ENCODE measurements at places on chromosomes 5 and 9.

GRCh38 chr5:133610489-133611356, 1.6 kb downstream of the FSTL4 start:
- DNase-seq, result no peak

GRCh38 chr5:100574716-100575115, 39.5 kb downstream of the FAM174A start:
- no peak for DNase-seq

DNA sequence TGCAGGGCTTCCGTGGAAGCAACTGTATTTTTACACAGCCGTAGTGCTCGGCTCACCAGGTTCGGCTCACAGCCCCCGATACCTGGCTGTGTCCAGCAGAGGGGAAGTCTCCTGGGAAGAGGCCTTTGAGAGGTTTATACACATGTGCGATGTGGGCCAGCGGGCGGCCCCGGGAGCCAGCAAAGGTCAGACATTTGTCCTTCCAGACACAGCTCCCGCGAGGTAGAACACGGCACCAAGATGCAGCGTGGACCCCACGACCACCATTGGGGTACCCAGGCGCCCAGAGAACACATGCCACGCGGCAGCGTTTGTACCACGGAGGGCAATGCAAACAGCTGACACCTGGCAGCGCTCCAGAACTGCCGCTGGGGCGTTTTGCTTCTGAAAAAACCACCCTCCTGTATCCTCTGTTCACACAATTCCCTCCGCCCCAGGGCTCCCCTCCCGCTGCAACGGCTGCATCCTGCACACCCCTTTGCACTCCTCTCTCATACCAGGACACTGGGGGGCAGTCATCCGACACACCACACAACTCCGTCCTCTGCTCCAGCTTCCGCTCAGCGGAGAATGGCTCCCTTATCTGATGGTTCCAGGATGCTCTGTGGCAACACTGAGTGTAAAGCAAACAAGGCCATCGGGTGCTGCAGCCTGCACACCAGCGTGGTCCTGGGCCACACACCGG, 235.3 kb downstream of the SYK start:
- DNase-seq, result peak; percentile 73

DNA sequence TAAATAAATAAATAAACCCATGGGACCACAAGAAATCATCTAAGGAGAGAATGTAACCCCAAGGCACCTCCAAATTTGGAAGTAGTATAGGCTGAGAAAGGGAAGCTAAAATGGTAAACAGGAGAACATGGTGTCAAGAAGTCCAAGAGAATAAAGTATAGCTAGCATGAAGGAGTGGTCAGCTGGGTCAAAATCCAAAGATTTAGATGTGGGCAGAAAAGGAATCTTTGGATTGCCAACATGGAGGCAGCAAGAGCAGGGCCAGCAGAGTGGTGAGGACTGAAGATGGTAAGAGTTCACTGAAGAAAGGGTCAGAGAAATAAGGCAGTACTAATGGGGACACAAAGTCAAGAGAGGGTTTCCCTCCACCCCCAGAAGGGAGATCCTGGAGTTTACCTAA, 53.0 kb downstream of the TSSK1B start:
- DNase-seq, result no peak

DNA sequence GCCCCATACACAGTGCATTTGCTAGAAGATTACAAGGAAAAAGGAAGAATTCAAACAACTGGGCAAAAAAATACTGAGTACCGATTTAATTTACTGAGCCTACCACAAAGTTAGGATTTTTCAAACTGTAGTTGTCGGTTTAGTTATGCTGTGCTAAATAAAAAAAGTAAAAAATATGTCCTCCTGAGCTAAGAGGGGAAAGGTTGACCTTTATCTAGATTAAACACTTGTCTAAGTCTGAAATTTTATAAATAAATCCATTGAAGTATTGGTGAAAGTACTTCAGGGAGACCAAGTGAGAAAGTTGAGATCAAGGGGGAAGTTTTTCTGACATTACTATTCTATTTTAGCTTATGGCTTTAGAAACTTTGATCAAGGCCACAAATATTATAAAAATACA, 19.1 kb upstream of the DAB2 start:
- no peak for DNase-seq

GRCh38 chr9:113581865-113582697, 118.6 kb downstream of the RGS3 start:
- DNase-seq, result no peak

DNA sequence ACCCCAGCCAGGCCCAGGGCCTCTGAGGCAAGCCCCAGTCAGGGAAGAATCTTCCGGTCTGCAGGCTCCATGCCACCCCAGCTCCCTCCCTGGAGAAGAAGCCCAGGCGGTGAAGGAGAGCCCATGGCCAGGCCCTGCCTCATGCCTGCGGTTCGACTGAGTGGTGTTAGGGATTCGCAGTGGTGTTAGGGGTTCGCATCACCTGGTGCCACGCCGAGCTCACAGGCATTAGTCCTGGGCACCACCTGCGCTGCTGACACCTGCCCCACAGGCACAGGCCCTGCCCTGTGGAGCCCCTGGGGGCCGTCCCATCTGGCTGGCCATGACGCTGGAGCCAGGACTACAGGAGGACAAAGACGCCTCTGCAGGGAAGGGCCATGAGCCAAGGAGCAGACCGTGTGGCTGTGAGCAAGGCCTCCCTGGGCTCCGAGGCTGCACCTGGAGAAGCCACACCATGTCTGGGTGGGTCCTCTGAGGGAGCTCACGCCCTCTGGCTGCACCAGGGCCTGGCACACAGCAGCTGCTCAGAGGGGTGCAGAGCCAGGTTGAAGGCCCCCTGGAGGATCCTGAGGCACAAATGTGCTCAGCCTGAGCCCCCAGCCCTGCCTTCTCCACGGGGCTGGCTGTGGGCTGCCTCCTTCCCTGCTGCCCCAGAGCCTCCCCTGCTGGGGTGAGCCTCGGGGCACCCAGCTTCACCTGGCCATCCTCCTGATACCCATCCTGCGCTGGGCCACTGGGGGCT, 27.6 kb upstream of the RNF130 start:
- DNase-seq, result no peak

GRCh38 chr9:126151686-126152134, 174.9 kb upstream of the MVB12B start:
- no peak for DNase-seq

- DNase-seq, result no peak
Observed at GRCh38 chr5:157575381-157576020, at the start of gene ADAM19. Gene ADAM19 (minus strand): TSS chr5:157575775. CDS start chr5:157575696, 79 bp downstream.

- DNase-seq, result no peak
Observed at GRCh38 chr5:43603344-43604217, 601 bp downstream of the NNT start.

DNA sequence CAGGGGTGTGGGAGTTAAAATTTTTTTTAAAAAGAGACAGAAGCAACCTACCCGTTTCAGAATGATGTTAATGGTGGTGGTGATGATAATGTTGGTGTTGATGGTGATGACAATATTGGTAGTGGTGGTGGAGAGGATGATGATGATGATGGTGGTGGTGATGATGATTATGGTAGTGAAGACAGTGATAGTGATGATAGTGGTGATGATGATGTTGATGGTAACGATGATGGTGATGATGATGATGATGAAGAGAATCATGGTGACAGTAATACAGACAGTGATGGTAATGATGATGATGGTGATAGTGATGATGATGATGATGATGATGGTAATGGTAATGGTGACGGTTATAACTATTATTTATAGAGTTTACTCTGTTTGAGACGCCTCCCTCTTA, 117.6 kb downstream of the ICE1 start:
- DNase-seq, result no peak

DNA sequence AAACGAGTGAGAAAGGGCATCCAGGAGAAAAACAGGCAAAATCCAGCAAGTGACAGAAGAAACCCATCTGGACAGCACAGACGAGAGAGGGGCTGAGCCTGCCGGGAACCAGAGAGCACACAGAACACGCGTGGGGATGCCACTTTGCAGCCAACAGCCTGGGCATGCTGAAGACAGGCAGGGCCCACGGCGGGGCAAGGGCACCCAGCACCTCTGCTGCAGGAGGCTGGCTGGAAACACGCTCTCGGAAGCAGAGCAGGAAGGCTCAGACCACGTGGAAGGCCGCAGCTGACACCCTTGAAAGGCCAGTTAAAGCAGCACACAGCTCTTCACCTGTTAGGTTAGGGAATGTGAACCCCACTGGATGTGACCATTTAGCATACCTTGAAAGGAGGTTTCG, 76.1 kb downstream of the SECISBP2 start:
- no peak for DNase-seq

GRCh38 chr5:42950456-42951292, 89.4 kb downstream of the ANXA2R start:
- DNase-seq, result peak; percentile 100

GRCh38 chr5:90949469-90950358, 391.1 kb downstream of the ADGRV1 start:
- DNase-seq, result no peak

DNA sequence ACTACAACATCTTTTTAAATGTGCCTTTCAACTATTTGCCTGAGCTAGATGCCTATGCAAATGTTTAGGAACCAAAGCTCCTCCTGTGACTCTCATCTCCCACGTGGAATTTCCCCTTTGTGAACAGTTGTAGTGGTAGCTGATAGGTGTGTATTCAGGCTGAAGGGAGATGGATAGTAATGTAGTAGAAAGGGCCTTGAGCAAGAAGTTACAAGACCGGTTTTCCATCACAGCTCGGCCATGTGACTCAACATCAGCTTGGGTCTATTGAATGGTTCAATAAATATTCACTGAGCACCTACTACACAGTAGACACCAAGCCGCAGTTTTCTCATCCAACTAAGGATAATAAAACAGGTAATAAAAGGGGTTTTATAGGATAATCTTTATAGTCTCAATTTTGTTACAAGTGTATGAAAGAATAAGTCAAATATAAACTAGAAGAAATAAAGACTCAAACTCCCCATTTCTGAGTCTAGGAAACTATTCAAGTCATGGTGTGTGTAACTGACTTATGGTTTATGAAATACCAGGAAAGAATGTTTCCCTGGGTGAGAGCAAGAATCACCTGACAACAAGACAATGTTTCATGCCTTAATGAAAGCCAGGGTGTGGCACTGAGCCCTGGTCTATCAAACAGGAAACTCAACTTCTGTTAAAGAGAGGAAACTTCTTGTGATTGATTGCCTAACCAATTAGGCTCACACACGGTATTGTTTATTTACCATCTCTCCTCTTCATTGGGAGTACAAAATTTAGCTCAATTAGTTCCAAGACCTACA, 187.1 kb upstream of the SPEF2 start:
- DNase-seq, result no peak

- no peak for DNase-seq
Observed at GRCh38 chr5:141883892-141884318, 5.7 kb upstream of the PCDH1 start.

DNA sequence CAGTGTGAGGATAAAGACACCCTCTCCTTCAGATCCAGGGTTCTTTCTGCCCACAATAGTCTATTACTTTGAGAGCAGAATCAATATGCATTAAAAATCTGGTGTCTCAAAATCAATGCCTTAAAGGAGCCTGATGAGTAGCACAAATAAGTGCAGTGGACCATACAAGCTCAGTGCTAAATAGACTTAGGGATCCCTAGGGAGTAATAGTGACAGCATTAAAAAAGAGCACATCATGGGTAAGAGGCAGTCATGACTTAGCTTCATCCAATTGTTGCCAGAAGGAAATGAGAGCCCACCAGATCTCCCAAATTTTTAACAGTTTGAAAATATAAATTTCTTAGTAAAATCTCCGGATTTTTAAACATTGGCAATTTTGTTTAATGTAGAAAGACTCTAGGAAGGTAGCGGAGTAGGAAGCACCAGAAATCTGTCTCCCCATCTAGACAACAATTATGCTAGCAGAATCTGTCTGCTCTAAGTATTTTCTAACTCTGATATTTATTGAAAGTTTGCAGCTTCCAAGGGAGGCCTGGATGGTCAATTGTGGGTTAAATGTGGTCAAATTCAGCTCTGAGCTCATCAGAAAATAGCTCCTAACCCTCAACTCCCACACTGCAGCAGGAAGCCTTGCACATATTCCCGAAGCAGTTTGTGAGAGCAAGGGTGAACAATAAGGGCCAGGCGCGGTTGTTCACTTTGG, 443.9 kb downstream of the TLE1 start:
- no peak for DNase-seq

DNA sequence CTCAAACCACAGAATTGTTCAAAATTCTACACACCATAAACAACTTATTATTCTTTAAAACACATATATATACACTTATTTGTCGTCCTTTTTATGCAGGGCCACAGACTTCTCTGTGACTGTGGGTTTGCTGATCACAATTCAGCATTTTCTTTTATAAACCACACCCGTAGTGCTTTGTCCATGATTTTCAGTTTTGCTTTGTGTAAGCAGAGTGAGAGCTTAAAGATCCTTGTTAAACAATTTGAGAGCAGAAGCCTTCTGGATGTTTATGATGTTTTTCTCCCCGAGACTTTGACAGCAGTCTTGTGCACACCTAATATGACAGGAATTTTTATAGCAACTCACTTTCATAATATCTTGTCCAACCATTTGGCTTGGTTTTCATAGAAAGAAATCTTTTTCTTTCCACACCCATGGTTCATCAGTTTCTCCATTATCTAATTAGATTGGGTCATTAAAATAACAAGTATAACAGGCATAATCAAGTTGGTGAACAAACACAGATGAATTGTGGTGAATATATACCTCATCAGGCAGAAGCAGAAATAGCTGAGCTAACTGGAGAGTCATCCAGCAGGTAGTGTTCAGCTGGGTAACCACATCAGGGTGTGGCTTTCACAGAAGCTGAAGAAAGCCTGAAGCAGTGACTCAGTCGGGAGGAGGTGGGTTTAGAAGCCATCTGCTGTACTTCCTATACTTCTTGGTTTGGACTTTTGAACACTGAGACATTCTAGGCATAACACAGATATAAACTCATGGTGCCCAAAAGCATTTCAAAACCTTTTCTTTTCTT, 232.8 kb downstream of the DOCK8 start:
- peak; percentile 38 for DNase-seq

DNA sequence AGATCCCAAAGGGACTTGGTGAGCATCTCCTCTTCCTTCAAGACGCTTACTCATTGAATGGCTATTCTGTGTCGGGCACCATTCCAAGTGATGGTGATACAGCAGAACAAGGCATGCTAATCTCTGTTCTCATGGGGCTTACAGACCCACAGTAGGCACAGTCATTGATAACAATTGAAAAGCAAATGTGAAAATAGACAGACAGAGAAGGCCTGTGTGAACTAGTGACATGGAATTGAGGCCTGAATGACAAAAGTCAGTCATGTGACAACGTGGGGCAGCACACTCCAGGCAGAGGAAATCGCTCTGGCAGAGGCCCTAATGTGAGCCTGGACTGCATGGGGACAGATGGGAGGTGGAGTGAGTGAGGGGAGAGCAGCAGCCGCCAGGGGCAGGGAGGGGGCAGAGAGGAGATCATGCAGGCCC, 70.7 kb upstream of the CPLX2 start:
- peak; percentile 26 for DNase-seq

GRCh38 chr5:126864042-126864688, 87.2 kb downstream of the LMNB1 start:
- DNase-seq, result no peak

GRCh38 chr5:139825690-139826089, 30.1 kb downstream of the PSD2 start:
- no peak for DNase-seq

All from non-pigmented ciliary epithelial cell (primary cell).